T-helper 9 cell (primary cell): ENCODE measurements at places on chromosomes 1 and 21.
A peak's percentile ranks its signal among the peaks of the same experiment; 100 is the strongest.

DNA sequence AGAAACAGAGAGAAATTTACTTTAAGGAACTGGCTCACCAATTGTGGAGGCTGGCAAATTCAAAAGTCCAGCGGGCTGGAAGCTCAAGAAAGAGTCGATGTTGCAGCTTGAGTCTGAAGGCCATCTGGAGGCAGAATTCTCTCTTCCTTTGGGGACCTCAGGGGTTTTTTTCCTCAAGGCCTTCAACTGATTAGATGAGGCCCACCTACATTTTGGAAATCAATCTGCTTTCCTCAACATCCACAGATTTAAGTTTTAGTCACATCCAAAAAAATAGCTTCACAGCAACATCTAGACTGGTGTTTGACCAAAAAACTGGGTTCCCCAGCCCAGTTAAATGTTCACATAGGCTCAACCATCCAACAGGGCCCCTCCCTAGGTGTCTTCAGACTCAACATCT is 114.9 kb downstream of the SLC35F3 start:
- DNase-seq: no peak

GRCh38 chr1:89001510-89001909 is 9.1 kb upstream of the KYAT3 start:
- DNase-seq: no peak

GRCh38 chr1:36232212-36233095 is 8.2 kb downstream of the THRAP3 start:
- DNase-seq: no peak

GRCh38 chr1:54996359-54996868 is 2.3 kb upstream of the BSND start:
- peak; percentile 82 for DNase-seq

- DNase-seq: no peak
Observed at GRCh38 chr1:86776108-86776507, 71.7 kb downstream of the SH3GLB1 start.
